ENCODE measurements at places on chromosomes 11 and 22. TPM values are rescaled to one million over a fixed set of nuclear protein-coding genes. Genes with fewer than 3 reads are reported as not detected.

RAB39A gene
- not detected for total RNA-seq

PRDM10 gene
- total RNA-seq: 11.8 TPM

DDI1 gene
- not detected for total RNA-seq

HTR3A gene
- not detected for total RNA-seq

FXYD2 gene
- 0.50 TPM for total RNA-seq

SLC5A1 gene
- total RNA-seq: not detected

NAT10 gene
- 52.7 TPM for total RNA-seq

C11orf21 gene
- total RNA-seq: not detected

TMEM191C gene
- total RNA-seq: 0.07 TPM

GALNT18 gene
- 5.5 TPM for total RNA-seq
